ENCODE measurements at places on chromosomes 2 and 18.

- DNase-seq: no peak
Measured at GRCh38 chr2:11726384-11726783, 20.0 kb upstream of the LPIN1 start.

DNA sequence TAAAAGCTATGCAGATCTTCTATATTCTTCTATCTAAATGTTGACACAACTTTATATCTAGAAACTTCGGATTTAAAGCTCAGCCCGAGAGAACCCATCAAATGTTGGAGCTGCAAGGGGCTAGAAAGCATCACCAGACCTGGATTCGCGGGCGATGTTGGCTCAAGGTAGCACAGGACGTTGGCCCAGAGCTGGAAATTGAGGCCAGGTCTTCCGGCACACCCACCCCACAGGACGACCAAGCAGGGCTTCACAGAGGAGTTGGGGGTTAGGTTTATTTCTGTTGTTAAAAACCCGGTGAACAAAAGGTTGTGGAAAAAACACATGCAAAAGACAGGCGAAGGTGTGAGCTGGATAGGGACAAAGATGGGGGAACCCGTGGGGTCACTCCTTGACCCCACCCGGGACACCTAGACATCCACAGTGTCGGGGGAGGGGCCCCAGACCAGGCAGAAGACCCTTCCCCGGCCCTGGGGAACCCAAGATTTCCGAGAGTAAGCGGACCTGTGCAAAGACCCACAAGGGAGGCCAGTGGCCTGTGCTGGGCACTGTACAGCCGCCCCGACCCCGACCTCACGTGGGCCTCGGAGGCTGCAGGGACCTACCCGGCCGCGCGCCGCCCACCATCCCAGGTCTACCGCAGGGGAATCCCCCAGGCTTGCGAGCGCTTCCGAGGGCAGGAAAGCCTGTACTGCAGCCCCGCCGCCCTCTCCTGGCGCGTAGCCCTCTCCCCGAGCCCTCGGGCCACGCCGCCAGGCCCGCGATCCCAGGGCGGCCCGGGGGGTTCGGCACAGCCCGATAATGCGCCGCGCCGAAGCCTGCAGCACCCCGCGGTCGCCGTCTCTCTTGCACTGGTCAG is 1.8 kb upstream of the AGBL5 start:
- peak; percentile 72 for DNase-seq

DNA sequence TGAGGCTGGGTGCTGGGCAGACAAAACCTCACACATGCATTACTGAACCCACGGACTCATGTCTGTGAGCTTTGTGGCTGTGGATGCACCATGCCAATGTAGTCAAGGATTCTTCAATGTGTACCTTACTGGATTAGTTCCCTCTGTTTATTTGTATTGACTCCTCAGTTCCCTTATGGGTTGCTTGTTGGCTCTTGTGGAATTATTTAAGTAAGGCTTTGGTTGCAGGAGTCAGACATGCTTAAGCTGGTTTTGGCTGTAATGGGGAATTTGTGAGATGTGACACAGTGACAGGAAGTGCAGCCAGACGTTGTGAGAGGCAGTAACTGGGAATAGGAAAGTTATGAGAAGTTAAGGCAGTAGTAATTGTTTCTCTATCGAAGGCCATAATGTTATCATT is 13.6 kb upstream of the IL1RN start:
- no peak for DNase-seq

DNA sequence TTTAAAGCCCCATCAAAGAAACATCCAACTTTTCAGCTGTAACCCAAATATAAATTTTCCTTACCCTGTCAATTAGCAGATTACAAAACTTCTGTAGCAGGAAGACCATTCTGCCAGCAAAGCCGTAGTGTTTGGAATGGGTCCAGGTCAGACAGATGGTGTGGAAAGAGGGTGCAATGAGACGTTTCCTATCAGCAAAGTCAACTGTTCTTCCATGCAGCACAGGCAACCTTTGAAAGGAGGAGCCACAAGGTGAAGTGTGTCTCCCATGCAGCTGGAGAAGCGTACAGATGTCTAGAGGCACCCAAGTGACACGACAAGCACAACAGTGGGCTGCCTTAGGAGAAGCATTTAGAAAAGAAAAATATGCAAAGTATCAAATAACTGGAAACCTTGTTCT is 83.7 kb downstream of the SP3 start:
- no peak for DNase-seq

DNA sequence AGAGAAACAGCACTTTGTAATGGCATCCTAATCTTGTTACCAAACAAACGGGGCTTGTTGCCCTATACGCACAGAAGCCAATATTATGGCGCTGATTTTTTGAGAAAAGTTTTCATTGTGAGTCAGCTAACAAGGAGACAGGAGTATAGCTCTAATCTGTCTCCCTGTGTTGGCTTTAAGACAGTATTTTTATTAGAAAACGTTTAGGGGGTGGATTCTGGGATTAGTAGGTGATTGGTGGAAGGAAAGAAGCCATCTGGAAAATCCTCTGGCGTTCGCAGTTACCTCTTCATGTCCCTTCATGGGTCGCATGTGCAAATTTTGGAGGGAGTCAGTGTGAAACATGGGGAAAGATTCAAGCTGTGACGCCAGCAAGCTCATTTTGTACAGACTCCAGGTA is 698 bp upstream of the TMEM237 start:
- DNase-seq: no peak

DNA sequence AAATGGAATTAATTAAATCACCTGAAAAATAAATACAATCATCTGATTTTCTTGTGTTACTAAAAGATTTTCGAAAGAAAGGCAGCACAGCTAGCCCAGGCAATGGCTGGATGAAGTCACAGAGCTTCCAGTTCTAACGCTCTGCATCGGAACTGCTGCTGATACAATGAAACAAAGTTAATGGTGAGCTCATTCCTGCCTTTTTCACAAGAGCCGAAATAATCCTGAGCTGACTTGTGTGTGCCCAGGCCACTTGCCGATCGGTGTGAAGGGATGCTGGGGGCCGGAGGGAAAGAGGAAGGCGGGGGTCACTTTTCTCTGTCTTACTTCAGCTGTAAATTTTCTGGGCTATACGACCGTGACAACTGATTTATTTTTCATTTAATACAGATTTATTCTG is 149.5 kb downstream of the INO80D start:
- no peak for DNase-seq

DNA sequence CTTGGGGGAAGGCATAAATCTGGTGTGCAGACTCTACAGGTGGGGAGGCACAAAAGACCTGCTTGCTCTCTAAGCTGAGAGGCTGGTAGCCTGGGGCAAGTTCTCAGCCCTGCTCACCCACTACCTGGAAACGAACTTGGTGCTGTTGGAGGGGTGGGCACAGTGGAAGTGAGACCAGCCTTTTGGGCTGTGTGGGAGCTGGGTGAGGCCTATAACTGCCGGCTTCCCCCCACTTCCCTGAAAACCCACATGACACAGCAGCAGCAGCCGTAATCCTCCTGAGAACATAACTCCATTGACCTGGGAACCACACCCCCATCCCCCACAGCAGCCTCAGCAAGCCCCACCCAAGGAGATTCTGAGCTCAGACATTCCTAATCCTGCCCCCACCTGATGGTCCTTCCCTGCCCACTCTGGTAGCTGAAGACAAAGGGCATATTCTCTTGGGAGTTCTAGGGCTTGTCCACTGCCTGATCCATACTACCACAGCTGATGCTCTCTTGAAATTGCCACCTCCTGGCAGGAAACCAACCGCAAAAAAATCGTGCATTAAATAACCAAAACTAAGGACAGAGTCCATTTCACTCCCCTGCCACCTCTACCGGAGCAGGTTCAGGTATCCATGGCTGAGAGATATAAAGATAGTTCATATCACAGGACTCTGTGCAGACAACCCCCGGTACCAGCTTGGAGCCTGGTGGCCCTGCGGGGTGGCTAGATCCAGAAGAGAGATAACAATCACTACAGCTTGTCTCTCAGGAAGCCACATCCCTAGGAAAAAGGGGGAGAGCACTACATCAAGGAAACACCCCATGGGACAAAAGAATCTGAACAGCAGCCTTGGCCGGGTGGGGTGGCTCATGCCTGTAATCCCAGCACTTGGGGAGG is 178.1 kb downstream of the NDUFA10 start:
- DNase-seq: no peak

- DNase-seq: no peak
Measured at GRCh38 chr2:227996366-227996765, 124.9 kb downstream of the DAW1 start.

- DNase-seq: no peak
Measured at GRCh38 chr2:204012072-204012653, 75.6 kb downstream of the ICOS start.

DNA sequence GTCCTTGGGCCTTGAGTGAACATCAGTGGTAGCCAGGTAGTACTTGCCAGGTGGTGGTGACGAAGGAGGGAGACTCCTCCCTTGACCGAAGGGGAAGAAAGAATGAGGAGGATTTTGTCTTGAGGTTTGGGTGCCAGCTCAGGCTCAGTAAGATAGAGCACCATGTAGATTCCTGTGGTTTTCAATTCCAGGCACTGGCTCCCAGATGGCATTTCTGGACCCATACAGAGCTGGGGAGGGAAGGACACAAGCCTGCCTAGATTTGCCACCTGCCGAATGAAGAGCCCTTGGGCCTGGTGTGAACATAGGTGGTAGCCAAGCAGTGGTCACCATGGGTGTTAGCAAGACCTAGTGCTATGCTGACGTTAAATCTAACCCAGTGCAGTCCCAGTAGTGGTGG is 108.8 kb upstream of the UBE2E3 start:
- DNase-seq: no peak

GRCh38 chr2:22213237-22213636 is 1089.5 kb downstream of the TDRD15 start:
- DNase-seq: no peak

DNA sequence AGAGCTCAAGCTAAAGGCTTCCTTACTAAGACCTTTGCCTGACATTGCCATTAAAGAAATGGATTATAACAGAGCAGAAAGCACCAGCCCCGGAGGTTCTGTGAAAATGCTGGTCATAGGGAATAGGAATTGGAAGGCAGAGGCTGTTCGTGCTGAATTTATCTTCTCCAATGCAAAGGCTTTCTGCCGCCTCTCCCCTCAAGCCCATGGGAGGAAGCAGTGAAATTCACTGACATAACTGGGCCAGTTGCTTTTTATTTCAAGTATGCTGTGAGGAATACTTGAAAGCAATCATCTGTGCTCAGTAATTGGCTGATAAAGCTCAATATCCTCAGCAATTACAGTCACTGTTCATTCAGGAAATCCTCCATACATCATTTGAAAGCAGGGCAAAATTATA is 85.4 kb upstream of the LINC00305 start:
- DNase-seq: no peak

GRCh38 chr2:116716038-116716437 is 1098.5 kb upstream of the DDX18 start:
- DNase-seq: no peak

DNA sequence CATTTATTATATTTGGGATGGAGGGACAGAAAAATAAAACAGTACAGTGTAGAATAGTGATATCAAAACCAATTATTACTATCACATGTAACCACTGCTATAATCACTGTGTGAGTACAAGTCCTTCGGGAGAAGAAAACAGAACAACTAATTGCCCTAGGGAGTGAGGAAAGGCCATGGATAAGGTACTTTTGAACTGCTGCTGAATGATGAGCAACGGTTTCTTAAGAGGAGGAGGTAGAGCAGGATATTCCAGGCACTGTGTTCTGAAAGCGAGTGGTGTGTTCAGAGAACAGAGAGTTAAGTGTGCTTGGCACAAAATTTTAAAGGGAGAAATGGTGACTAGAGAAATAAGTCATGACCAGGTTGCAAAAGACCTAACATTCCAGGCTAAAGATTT is 134.2 kb downstream of the CALCRL start:
- no peak for DNase-seq

GRCh38 chr18:61910101-61910500 is 17.3 kb upstream of the RNF152 start:
- DNase-seq: no peak

DNA sequence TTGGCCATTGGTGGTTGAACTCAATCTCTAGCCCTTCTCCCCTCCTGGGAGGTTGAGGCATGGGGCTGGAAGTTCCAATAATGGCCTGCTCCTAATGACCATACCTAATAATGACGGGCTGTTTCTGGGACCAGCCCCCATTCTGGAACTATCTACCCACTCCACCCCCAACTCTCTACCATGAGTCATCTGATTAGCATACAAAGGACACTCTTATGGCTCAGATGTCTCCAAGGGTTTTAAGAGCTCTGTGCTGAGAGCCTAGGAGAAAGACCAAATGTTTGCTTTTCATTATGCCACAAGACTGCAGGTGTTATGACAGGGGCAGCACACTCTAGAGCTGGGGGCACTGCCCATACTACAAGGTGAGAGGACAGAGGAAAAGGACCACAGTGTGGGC is 137.0 kb upstream of the NCKAP5 start:
- no peak for DNase-seq

GRCh38 chr2:83081826-83082690 is 1377.0 kb downstream of the SUCLG1 start:
- no peak for DNase-seq

DNA sequence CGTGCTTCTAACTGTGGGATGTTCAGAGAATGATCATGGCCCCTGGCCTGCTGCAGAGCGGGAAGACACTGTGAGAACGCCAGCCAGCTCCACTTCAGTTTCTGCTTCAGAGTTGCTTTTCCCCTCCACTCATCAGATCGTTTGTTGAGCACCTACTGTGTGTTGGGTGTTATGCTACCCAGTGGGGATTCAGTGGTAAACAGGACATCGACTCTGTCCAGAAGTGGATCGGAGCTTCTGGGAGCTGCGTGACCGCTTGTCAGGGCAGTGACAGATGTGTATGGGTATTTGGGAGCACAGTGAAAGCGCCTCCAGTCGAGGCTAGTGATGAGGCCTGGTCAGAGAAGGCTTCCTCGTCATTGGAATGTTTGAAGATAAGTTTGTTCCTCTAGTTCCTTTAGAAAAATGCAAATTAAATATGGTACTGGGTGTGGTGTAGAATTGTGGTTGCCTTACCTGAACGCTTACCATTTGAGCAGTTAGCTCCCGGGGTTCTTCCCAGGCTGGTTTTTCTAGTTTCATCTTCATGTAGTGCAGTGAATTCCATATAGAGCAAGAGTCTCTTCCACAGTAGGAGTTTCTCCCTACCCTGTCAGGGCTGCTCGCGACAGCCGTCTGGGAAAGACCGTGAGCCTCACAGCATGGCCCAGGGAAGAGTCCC is 2.8 kb downstream of the RAB12 start:
- no peak for DNase-seq

- DNase-seq: no peak
Measured at GRCh38 chr2:74029714-74030397, 45.1 kb downstream of the TET3 start.

GRCh38 chr2:48530033-48530811 is at the start of gene STON1:
STON1 (plus strand) TSS chr2:48530154; CDS start chr2:48580634, 50,480 bp downstream.
- peak; percentile 20 for DNase-seq

GRCh38 chr2:150413910-150414309 is 73.6 kb downstream of the RND3 start:
- no peak for DNase-seq

- DNase-seq: no peak
Measured at GRCh38 chr2:196597531-196597930, 42.0 kb upstream of the CCDC150 start.

Data from stimulated activated CD4-positive, alpha-beta T cell treated with anti-CD3 and anti-CD28 coated beads, Interleukin-2, amount 100 ng/mL, for 24 hours (primary cell).